Stimulated activated naive CD4-positive, alpha-beta T cell treated with Interleukin-2 at 50 U/mL for 16 hours (primary cell): ENCODE measurements at places on chromosomes 13 and 19.

DNA sequence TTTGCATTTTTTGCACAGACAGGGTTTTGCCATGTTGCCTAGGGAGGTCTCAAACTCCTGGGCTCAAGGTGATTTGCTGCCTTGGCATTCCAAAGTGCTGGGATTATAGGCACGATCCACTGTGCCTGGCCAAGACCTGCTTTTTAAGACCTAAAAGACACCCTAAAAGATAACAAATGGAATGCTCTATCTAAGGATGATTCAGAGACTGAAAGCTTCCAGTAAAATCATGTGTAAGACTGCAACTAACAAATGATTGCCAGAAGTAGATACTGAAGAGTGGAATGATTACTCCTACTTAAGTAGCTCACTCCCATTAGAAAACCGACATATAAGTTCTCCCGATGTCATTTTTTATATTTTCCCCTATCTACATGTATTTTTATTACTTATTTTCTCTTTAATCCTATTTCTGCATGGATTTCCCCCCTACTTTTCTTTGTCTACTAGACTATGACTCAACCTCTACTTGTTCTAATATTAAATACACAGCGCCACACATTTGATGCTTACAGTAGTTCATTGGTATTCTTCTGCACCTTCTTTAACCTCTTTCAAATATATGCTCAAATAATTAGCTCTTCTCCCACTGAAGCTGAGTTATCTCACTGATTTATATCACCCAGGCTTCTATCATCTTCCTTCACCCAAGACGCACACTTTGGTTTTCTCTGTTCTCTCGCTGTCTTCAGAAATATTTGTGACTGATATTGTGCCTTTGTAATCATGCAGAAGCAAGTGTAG is 32.2 kb upstream of the KLF12 start:
- DNase-seq = no peak

- DNase-seq = no peak
These were observed 154.3 kb downstream of the SIPA1L3 start for GRCh38 chr19:38061294-38061693.

DNA sequence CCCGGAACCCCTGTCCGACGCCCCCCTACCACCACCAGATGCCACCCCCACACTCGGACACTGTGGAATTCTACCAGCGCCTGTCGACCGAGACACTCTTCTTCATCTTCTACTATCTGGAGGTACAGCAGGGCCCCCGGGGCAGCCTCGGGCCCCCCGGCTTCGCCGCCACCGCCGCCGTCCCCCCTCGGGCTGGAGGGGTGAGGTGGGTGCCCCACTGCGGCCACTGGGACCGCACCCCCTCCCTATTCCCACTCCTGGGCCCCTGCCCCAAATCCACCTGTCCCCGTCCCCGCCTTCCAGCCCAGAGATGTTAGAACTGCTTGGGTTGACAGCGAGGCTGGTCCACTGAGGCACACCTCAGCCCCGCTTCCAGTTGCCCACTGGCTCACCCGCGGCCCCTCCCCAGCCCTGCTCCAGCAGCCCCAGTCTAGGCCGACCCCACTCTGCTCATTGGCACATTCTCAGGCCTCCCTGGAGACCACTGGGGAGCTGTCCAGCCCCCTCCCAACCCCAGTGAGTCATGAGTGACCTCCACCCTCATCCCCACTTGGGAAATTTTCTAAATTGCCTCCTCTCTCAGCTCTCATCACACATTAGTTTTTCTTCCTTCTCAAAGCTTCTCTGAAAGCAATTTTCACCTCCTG is 6.5 kb downstream of the LENG1 start:
- no peak for DNase-seq

GRCh38 chr13:68745502-68745901 is 1362.1 kb upstream of the ATXN8OS start:
- no peak for DNase-seq

DNA sequence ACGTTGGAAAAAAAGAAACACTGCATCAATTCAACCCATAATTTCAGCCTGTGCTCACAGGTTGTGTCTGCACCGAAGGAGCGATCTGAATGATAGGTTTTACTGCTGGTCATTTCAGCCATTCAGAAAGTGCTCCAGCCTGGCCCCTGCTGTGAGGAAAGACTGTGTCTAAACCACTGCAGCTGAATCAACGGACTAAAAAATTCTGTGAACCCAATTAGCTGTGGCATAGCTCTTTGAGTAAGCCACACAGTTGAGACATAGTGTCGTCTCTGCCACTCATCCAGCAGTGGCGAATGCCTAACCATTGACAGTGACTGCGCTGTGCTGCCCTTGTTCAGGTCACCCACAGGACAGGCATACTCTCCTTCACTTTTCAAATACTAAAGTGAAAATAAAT is 179.8 kb downstream of the COG6 start:
- DNase-seq = no peak

- DNase-seq = no peak
These were observed 21.0 kb upstream of the LRCH1 start for GRCh38 chr13:46531953-46532352.

DNA sequence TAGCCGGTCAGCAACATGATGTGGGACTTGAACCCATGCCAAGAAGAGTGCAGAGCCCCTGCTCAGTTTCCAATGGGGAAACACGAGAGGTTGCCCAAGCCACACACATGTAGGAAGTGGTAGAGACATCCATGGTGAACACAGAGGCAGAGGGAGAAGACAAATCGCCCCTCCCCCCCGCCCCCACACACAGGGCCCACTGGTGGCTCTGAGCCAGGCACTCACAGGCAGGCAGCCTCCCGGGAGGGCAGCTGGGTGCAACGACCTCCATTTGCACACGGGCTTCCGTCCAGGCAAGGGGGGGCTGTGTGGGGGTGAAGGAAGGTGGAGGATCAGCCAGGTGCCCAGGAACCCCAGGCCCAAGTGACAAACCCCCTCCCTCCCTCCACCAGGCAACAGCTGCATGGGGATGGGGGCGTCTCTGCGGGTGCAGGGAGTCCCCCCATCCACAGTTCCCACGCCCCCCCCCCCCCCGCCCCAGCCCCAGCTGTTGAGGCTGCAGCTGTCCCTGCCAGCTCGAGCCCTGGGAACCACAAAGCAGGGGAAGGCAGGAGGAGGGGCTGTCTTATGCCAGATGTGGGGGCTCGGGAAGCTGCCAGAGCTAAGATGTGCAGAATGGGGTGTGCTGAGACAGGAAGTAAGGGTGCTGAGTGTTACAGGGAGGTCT is 3.4 kb downstream of the NOTCH3 start:
- DNase-seq = no peak

- DNase-seq = no peak
These were observed 24.1 kb upstream of the NPAS1 start for GRCh38 chr19:46995492-46995891.

DNA sequence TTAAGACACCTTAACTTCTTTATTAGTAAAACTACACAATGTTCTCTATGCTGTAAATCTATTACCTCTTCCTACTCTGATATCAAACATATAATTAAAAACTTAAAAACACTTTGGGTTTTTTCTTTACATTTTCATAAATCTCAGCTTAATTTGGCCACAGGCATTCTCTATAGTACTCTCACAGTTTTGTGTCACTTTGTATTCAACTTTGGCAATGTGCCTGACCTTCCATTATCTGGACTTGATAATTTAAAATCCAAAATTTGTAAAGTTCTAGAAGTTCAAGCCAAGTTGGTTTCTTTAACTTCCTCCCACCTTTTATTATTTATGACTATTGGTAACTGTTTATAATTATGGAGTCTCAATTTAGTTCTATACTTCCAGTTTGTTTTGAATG is 46.4 kb downstream of the VWA8 start:
- DNase-seq = no peak

DNA sequence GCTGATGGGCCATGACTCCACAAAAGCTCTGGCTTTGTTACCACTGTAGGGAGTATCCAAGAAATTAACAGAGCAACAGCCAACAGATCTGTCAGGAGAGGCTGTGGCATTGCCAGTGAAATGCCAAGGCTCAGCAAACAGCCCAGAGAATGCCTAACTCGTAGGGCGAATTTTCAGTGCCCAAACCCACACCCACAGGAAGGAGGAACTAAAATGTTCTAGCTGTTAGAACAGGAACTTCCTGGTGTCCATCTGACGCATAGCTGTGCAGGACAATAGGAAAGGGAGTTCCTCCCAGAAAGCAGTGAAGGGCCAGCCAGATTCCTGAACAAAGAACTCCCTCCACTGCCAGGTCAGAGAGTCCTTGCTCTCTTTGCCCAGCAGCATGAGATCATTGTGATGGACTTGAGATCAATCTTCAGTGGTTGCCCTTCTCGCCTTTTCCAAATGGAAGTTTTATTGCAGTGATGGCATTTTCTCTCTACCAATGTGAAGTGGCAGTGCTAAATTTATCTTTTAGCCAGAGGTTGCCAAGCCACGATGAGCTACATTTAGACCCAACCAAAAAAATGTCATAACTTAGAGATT is 224.2 kb upstream of the STARD13 start:
- DNase-seq = no peak

GRCh38 chr13:71149046-71149445 is 718.0 kb downstream of the DACH1 start:
- DNase-seq = no peak

DNA sequence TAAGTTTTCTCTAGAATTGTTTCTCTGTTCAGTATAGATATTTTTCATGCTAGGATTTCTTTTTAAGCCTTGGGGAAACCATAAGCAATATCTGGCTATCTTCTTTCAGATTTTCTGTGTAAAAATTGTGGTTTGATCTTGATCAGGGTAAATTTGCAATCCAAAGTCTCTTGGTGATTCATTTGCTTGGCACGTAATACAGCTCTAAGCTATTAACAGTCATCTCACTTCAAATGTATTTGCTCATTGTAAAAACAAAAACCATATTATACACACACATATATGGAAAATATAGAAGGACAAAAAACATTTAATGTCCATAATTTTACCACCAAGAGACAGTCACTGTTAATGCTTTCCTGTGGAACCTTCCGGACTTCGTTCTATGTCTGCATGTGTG is 191.0 kb downstream of the SHISA2 start:
- no peak for DNase-seq

GRCh38 chr19:6066661-6067646 is 43.3 kb downstream of the RFX2 start:
- no peak for DNase-seq

GRCh38 chr13:110324026-110324749 is 17.1 kb downstream of the COL4A2 start:
- no peak for DNase-seq

GRCh38 chr13:59270327-59270726 is 893.4 kb downstream of the DIAPH3 start:
- no peak for DNase-seq

DNA sequence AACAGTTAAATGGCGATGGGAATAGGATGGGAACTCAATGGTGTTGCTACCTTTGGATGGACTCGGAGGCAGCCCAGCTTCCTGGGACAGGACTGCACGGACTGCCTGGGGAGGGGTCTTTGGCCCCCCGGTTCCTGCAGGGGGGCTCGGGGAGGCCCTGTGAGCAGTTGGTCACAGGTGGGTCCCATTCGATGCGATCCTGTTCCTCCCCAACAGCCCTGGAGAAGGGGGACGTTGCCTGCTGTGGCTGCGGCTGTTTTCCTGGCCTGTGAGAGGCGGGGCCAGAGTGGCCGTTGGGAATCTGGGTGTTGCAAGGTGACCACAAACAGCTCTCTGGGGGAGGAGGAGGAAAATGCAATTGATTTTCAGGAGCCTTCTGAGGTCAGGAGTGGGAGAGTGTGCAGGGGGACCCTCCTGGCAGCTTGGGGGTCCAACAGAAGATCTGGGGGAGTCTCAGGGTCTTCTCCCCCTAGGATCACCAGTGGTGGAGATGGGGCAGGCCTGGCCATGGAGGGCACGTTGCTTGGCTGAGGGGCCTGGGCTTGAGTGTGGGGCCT is 1.9 kb upstream of the PLPPR3 start:
- no peak for DNase-seq
